NT2/D1 (cell line): ENCODE measurements at places on chromosomes 6 and 20.

- no peak for DNase-seq
Observed at GRCh38 chr20:48562586-48563116, 265.1 kb downstream of the PREX1 start.

DNA sequence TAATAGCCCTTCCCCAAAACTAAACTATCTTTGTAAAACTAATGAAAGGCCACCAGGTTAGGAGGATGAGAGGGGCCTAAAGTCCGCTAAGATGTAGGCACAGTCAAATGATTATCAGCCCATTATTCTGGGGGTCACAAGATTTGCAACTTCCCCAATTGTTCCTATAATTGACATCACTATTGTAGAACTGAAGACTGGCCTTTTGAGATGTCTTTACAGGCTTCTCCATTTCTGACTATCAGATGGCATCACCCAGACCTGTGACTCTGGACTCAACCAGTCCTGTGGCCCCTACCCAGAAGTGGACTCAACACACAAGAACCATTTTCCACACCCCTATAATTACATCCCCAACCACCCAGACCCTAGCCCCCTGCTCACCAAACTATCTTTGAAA lies 61.5 kb upstream of the MAP7 start:
- DNase-seq: no peak

DNA sequence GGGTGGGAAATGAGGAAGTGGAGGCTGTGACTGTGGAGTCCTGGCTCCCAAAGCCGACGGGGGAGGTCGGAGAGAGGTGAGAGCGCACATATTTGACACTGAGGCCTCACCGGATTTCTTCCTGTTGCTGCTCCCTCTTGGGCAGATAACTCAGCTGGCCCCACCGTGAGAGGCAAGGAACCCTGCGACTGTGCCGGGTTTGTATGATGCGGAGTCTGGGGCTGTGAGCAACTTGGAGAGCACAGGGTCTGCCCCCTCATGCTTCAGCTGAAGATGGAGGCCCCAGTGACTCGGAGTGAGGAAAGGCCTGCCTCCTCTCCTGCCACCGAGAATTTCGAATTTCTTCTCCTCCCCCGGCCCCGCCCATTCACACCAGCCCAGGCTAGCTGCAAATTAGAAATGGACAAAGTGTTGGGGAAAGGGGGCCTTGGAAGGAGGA lies 160.6 kb downstream of the GRM4 start:
- DNase-seq: no peak

GRCh38 chr6:9437836-9438235 lies 977.0 kb downstream of the TFAP2A start:
- DNase-seq: no peak

- no peak for DNase-seq
Observed at GRCh38 chr6:143176090-143177021, 115.7 kb downstream of the AIG1 start.

DNA sequence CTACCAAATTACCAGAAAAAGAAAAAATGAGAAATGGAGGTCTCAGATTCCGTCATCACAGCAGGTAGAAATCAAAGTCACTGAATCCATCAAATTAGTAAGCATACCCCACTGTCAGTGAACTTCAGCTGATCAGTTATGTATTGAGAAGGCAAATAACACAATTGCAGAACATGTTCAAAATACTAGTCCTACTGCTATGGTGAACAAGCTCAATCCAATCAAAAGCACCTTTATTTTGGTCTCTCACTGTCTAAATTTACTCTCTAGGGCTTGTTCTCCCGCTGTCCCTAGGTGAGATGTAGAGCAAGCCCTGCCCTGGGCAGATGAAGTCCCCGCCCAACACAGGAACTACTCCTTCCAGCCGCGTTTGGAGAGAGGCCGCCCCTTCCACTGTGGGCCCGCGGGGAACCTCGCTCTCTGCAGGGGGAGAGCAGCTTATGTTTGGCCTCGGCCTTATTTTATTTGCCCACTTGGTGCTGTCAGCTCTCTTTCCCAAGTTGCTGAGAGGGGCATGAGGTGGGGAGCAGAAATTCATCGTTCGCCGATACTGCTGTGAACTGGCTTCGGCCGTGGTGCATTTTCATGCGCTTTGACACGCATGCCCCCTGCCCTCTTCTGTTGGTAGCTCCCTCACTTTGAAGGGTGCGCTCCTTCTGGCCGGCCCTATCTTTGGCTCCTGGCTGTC lies 14.3 kb upstream of the MAP1LC3A start:
- DNase-seq: no peak

GRCh38 chr6:119348096-119348747 lies 1.3 kb downstream of the MAN1A1 start:
- no peak for DNase-seq

- no peak for DNase-seq
Observed at GRCh38 chr6:5763407-5763806, 243.3 kb downstream of the NRN1 start.

DNA sequence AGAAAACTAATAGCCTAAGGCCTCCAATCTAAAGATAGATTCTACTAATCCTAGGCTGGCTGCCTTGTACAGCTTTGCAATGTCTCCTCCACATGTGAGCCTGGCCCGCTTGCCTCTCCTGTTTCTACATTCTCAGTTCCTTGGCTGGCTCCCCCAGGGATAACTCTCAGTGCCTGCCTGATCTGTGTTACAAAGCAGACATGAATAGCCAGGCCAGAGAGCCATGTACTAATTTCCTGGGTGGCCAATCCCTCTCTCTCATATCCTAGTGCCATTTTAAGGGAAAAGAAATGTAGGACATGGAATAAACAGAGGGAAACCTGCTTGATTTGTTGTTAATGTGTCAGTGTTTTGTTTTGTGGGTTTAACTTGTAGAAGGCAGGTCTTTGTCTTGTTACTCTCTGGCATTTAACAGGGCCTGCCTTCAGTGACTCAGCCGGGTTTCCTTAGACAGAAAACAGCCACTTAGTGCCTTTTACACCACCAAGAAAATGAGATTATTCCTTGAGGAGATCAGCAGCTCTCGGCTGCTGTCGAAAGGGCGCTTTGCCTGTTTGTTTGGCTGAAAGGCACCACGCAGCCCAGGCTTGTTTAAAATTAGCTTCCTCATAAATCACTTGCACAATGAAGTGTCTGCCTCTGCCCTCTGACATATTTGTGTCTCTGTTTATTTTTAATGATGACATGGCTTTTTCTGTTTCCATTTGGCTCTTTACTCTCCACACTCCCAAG lies 702.7 kb downstream of the MAFB start:
- peak; percentile 32 for DNase-seq

DNA sequence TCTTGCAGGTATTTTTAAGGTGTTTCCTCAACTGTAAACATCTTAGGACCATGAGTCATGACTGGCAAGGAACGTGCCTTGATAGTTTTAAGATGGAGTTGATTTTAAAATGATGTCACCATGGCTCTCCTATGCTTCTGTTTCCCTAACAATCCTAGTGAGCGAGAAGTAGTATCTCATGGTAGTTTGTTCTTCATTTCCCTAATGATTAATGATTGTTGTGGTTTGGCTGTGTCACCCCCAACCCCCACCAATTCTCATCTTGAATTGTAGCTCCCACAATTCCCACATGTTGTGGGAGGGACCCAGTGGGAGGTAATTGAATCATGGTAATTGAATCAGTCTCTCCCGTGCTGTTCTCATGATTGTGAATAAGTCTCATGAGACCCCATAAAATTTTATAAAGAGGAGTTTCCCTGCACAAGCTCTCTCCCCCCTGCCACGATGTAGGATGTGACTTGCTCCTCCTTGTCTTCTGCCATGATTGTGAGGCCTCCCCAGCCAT lies 16.8 kb upstream of the BNIP5 start:
- no peak for DNase-seq
